ENCODE measurements at places on chromosomes 5 and 9.

- DNase-seq: no peak
These were observed 23.0 kb upstream of the SLC6A3 start for GRCh38 chr5:1468247-1468612.

DNA sequence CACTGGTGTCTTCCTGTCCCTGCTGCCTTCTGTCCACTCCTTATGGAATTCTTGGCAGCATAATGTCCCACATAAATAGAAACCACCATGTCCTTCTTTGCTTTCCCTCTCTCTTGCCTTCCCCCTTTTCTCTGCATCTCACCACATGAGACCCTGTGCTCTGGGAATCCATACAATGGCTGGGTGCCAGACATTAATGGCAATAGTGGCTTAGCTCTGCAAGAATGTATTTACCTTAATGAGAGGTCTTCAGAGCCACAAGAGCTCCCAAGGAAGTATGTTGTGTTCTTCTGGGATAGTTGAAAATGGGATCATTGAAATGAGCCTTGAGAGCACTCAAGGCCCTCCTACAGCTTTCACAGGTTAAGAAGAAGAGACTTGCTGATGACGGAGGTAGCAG, 58.7 kb downstream of the ADAMTS16 start:
- no peak for DNase-seq

DNA sequence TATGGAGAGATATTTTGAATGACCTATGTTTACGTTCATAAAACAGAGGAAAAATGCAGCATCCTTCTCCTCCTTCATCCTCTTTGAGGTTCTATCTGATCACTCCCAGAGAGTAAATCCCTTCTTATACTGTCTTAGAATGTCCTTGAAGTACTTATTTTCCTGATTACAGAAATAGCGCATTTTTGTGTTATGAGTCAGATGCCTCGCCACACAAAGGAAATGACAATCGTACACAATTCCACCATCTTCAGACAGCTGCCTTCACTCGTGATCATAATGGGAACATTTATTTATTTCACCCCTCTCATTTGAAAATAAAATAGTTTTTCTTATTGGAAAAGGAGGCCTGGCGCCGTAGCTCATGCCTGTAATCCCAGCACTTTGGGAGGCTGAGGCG, 2.4 kb upstream of the GLT6D1 start:
- no peak for DNase-seq

DNA sequence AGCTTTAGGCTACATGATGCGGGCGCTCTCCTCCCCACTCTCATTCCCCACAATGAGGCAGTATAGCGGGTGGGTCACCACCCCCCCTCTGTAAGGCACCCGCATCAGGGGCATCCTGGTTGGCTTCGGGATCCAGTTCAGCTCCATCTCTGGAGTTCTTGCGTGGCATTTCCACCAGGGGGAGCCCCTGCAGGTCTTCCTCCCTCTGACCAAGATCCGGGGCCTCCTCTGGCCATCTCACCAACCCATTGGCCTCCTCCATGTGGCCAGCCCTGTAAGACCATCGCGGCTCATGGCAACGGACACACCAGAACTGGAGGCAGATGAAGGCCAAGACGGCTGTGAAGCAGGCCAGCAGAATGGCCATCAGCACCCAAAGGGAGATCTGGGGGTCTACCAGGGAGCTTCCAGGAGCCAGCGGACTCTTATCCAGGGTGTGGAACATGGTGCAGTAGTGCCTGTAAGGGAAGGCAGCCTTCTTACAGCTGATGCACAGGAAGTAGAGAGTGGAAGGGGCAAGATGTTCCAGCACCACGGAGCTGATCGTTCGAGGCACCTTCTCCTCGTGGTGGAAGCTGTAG, 77.0 kb downstream of the CYFIP2 start:
- DNase-seq: no peak

DNA sequence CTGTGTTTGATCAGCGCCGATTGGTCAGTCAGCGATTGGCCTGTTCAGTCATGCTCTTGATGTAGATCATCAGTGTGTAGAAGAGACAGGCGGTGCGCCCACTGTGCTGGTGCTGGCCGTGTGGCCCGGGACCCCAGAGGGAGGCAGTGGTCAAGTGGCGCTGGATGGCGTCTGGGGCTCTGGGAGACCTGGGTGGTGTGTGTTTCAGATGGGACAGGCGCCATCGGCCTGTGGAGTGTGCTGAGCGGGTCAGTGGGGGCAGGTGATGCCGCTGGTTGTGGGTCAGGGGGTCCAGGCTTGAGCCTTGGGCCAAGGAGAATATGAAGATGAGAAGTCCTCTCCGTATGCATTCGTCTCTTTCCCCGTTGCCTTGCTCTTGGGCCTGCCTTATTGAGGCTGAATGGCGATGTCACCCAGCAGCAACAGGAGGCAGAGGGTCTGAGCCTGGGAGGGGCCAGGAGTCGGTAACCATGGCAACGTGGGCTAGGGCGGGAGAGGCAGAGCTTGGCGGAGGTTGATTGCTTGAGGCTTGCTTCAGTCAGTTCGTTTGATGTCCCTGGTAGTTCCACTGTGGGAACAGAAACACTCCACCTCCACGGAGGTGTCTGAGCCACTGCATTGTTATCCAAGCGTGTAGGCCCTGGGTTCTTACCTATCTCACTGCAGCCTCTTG, 117.8 kb upstream of the CACNA1B start:
- DNase-seq: no peak

DNA sequence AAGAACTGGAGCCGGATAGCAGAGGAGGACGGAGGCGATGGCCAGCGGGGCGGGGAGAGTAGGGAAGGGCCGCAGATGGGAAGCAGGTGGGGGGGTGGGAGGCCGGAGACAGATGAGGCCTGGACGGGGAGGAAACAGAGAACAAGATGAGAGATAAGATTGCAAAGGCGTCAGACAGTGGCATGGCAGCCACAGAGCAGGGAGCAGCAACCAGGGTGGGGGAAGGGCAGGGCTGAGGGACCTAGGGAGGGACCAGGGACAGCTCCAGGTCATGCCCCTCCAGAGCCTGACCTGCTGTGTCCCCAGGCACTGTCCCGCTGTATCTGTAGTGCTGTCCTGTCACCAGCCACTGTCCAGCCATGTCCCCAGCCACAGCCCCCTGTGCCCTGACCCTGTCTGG, 49.6 kb upstream of the LMX1B start:
- no peak for DNase-seq

DNA sequence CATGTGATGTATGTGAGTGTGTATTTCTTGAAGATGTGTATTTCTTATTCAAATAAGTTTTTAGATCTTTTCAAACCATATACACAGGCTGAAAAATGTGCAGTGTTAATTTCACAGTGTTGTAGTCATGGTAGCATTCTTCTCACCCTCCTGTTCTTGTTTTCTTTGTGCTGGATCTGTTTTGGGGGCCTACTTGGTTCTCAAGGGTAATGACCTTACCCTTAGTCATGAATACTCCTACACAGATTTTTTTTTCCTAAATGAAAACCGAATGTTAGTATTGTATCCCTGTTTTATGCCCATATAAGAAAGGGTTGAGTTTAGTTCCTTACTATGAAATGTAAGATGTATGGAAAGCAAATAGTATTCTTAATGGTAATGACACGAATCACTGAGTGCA, 88.0 kb downstream of the SLC44A1 start:
- DNase-seq: no peak

DNA sequence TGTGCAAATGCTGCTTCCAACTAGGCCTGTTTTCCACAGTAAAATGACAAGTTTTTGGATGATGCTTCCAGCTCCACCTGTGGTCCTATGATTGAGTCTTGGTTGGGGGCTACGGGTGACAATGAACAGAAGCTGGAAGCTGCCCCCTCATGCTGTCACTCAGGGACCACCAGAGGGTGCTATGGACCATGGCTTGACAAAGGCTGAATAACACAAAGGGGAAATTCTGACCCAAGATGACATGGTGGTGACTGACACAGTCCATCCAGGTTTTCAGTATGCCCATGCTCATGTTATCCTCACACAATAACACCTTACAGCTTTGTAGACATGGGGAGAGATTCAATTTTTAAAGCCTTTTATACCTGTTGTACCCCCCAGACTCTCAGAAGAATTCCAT, 23.9 kb upstream of the SAP30L start:
- DNase-seq: no peak

DNA sequence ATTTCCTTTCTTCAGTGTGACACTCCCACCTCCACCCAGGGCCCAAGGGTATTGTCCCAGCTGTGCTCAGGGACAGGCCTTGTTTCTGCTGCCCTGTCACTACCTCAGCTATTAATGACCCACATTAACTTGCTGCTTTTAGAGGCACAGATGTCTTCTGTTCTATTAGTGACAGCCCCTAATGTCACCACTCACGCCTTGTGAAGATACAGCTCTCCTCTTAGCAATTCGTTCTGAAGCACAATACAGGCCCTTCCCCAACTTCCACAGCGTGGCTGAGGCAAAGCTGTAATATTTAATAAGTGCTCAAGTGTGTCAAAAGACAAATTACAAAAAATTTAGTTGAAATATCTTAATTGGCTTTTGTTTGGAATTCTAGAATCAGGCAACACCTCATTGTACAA, 44.7 kb upstream of the HMGCS1 start:
- DNase-seq: no peak

GRCh38 chr5:154756009-154756867, 1.1 kb downstream of the LARP1 start:
- DNase-seq: no peak

- peak; percentile 23 for DNase-seq
These were observed 145.6 kb downstream of the FBXL7 start for GRCh38 chr5:15645381-15646160.

GRCh38 chr9:127093319-127094020, 29.0 kb downstream of the ANGPTL2 start:
- DNase-seq: no peak

- no peak for DNase-seq
These were observed 24.5 kb downstream of the MRPS30 start for GRCh38 chr5:44833249-44833648.

DNA sequence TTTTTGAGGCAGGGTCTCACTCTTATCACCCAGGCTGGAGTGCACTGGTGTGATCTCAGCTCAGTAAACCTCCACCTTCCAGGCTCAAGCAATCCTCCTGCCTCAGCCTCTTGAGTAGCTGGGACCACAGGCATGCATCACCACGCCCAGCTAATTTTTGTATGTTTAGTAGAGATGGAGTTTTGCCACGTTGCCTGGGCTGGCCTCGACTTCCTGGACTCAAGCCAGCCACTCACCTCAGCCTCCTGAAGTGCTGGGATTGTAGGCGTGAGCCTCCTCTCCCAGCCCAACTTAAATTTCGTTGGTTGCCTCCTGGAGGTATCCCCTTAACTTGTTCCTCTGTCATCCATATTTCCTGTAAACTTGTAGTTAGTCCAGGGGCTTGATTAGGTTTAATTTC, 47.2 kb downstream of the RAB24 start:
- DNase-seq: no peak

DNA sequence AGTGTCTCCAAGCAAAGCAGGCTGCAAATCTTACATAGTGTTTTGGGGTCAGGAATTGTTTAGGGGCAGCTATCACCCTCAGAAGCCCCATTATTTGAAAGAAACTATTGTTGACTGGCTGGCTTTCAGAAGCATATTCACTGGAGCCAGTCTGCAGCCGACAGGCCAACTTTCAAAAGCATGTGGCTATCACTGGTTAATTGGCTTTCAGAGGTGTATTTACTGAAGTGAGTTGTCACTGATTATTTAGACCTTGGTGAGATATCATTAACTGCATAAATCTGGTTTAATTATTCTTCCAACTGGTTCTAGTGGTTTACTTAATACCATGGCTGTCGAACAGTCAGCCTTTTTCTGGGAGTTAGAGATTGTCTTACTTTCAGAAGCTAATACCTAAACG, 247.0 kb downstream of the CWC27 start:
- no peak for DNase-seq

GRCh38 chr5:38938424-38938823, 92.6 kb downstream of the OSMR start:
- DNase-seq: no peak

DNA sequence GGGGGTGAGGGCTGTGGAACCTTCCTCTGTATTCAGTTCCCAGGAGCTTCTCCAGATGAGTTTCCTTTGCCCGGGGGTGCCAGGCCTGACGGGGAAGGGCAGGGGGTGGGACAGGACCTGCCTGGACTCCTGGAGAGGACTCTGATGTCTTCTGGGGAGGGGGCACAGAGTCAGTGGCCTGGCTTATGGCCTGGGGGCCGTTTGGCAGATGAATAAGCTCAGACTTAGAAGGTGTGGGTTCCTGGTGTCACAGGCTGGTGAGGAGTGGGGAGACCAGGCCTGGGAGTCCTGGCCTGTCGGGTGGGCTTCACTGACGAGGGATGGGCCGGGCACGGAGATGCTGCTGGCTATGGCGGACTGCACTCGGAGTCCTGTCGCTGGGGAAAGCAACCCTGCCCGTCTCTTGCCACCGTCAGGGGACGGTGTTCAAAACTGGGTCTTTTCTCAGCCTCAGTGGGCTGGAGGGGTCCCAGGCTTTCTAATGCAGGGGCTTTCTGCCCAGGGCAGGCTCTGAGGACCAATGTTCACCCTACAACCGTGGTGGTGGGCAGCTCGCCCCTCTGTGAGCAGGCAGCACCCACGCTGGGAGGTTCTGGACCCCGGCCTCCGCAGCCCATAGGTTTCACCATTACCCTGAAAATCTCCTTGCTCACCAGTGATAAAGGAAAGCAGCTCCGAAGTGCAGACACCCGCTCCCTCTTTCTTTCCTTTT, 16.2 kb downstream of the COL5A1 start:
- no peak for DNase-seq

GRCh38 chr9:12922224-12922866, 147.5 kb downstream of the LURAP1L start:
- DNase-seq: peak; percentile 64

DNA sequence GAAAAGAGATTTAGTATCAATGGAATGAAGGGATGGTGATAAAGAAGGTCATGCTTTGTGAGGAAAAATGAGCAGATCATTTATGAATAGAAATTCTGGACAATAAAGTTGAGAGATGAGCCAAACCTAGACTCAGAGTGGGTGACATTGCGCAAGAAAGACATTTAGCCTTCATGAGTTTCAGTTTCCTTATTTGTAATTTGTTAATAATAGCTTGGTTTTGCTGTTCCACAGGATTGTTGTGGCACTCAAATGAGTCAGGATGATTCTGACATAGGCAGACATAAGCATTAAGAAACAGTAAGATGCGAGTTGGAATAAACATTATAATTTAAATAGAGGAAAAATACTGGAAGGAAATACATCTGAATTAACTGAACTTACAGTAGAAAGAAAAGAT, 34.8 kb downstream of the ITGA2 start:
- no peak for DNase-seq

GRCh38 chr5:149297340-149298025, 25.8 kb downstream of the AFAP1L1 start:
- no peak for DNase-seq

DNA sequence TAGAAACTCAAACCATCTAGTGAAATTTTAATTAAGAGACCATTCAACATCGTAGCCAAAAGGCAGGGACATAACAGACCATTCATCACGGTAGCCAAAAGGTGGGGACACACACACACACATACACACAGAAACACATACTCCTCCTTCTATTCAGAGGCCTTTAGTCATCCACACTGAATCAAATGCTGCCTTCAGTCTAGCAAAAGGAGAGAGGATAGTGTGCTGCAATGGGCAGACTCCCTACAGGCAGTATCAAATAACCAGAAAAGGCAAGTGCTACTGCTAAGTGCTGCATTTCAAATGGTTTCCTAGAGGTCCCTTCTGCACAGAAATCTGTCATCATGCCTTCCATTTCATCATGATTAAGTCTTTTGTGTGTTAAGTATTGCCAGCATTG, 303.9 kb downstream of the TRIM32 start:
- no peak for DNase-seq

Data from muscle of arm (tissue), 14 donors.